Glutamatergic neuron (in vitro differentiated cells): ENCODE measurements at places on chromosomes 1 and 21.

- no peak for DNase-seq
Measured at GRCh38 chr21:39855595-39855994, 11.6 kb upstream of the PCP4 start.

GRCh38 chr1:97649591-97649990, 271.2 kb downstream of the DPYD start:
- DNase-seq = no peak

- DNase-seq = no peak
Measured at GRCh38 chr1:44926311-44926781, 60.0 kb downstream of the EIF2B3 start.

GRCh38 chr1:225700164-225700821, 47.4 kb upstream of the ENAH start:
- no peak for DNase-seq

DNA sequence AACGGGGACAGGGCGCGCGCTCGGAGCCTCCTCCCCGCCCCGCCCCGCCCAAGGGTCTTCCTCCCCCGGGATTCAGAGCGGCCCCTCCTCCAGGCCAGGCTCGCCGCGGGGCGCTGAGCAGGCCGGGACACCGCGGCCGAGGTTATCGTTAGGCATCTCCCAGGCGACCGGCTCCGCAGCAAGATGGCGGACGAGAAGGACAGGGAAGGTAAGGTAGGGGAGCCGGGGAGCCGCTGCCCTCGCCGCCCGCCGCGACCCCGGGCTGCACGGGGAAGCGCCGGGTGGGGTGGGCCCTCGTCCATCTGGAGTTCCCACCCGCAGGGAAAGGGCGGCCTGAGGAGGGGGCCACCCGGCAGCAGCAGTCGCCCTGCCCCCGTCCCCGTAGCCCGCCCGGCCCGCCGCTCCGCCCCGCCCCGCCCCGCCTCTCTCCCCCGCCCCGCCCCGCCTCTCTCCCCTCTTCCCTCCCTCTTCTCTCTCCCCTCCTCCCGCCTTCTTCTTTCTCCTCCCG, 105.9 kb upstream of the HNRNPU start:
- no peak for DNase-seq

GRCh38 chr1:209896346-209896745, 41.7 kb upstream of the SYT14 start:
- DNase-seq = no peak

- no peak for DNase-seq
Measured at GRCh38 chr21:43944757-43945156, 67.4 kb upstream of the TRAPPC10 start.

DNA sequence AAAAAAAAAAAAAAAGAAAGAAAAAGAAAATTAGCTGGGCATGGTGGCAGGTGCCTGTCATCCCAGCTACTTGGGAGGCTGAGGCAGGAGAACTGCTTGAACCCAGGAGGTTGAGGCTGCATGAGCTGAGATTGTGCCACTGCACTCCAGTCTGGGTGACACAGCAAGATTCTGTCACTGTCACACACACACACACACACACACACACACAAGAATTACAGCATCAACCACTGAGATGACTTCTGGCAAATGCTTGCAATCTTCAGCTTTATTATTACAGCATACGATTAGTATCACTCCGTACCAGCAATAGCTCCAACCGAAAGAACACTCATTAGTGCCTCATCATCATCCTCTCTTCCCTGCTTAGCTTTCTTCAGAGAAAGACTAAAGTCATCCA, 4.6 kb downstream of the ORC1 start:
- DNase-seq = no peak

DNA sequence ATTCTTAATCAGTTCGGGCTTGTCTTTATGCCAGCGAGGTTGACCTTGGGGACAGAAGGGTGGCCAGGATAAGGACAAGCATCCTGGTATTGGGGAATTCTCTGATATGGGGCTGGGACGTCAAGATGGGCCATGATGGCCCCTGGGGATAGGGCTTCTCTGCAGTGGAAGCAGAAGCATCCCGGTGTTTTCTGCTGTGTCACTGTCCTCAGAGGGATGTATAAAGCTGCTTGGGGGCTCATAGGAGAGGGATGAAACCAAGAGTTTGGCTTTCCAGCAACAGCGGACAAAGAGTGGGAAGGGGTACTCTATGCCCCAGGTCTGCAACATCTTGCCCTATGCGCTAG, 1.4 kb upstream of the ATP1B1 start:
- no peak for DNase-seq

- no peak for DNase-seq
Measured at GRCh38 chr1:195097316-195097715, 1510.9 kb downstream of the KCNT2 start.

DNA sequence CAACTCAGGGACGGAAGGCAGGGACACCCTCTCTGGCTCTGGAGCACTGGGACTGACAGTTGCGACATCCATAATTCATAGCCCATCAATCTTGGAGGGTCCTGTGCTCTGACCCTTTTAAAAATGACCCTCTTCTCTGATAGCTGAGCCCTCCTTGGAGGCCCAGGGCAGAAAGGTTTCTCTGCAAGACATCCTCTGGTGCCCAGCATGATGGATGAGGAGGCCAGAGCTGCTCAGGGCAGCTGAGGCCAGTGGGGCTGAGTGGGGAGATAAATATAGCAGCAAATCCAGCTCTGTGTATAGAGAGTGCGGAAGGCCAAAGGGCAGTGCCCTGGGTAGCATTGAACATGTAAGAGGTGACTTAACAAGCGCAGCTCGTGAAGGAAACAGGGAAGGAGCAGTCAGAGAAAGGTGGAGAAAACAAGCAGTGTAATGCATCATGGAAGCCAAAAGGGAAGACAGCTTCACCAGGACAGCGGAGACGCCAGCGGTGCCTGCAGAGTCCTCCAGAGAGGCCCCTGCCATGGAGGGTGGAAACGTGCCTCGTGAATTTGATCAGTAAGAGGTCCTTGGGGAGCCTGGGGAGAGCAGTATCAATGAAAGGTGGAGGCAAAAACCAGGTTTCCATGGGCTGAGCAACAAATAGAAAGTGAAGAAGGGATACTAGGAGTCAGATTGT, 50.4 kb upstream of the FMOD start:
- peak; percentile 29 for DNase-seq

GRCh38 chr1:115071012-115071664, 18.2 kb downstream of the TSPAN2 start:
- no peak for DNase-seq

DNA sequence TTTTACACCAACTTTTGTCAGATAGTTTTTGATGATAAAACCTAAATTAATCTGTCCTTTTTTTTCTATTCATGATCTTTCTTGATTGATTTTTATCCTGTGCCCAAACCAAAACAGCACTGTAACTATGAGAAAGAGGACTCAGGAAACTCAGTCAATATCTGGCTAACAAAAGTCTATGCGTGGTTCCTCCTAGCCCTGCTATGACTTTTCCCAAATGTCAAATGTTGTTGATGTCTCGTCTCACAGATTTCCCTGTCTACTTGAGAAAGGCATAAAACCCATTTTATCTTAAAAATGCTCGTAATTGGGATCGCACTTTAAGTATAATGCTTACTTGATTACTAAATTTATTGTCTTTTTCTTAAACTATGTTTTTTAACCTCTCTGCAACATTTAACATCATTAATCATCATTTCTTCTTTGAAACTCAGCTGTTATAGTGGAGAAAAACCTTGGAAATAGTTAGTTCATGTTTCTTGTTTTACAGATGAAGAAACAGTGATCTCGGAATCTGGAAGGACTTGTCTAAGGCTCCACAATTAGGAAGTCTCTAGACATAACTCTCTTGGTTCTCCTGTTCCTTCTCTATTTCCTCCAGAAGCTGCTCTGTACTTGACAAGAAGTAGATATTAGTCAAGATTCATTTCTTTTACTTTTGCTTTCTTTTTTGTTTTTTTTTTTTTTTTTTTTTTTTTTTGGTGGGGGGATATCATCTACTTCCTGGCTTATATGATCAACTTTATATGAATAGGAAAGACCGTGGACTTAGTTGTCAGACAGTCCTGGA, 26.2 kb upstream of the PTPRC start:
- DNase-seq = no peak

DNA sequence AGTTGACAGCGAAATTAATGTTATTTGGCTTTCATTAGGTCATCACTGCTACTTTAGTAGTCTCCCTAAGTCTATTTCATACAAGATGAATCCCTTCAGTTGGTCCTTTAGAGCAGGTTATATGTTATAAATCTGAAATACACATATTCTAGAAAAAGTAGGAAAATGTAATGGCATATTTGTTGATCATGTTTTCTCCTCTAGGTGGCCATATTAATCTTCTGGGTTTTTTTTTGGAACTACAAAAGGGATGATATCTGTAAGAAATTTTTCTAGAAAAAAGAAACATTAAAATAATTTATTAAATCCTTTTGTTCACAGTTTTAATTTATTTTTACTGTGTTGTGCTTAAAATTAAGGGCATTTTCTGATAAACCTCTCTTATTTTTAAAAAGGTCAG, 87.9 kb downstream of the SYT14 start:
- DNase-seq = no peak
